Ascending aorta (tissue), 2 donors: ENCODE measurements at places on chromosomes 7 and 10. TPM values are rescaled to one million over a fixed set of nuclear protein-coding genes. Genes with fewer than 3 reads are reported as not detected.

- peaks cover 9% of the 10 kb centered on the region for H3K4me1 ChIP-seq
- no peaks in the 10 kb centered on the region for H3K27me3 ChIP-seq
- no peaks in the 10 kb centered on the region for H3K36me3 ChIP-seq
- H3K27ac ChIP-seq = no peak overlapping the region
- peak overlapping the region; percentile 33 for H3K4me3 ChIP-seq
Observed at GRCh38 chr10:118272149-118272721, 69.9 kb downstream of the FAM204A start.

GRCh38 chr10:132855889-132856288 lies 69.9 kb upstream of the NKX6-2 start:
- H3K27me3 ChIP-seq = no peaks in the 10 kb centered on the region
- H3K4me1 ChIP-seq = no peaks in the 10 kb centered on the region
- DNase-seq = no peak
- H3K27ac ChIP-seq = no peak overlapping the region
- no peaks in the 10 kb centered on the region for H3K36me3 ChIP-seq

GRCh38 chr7:33692956-33693355 lies 212.4 kb upstream of the BMPER start:
- no peaks in the 10 kb centered on the region for H3K36me3 ChIP-seq
- H3K4me3 ChIP-seq = no peak overlapping the region
- H3K4me1 ChIP-seq = no peaks in the 10 kb centered on the region
- no peaks in the 10 kb centered on the region for H3K27me3 ChIP-seq
- no peak overlapping the region for H3K27ac ChIP-seq

DNA sequence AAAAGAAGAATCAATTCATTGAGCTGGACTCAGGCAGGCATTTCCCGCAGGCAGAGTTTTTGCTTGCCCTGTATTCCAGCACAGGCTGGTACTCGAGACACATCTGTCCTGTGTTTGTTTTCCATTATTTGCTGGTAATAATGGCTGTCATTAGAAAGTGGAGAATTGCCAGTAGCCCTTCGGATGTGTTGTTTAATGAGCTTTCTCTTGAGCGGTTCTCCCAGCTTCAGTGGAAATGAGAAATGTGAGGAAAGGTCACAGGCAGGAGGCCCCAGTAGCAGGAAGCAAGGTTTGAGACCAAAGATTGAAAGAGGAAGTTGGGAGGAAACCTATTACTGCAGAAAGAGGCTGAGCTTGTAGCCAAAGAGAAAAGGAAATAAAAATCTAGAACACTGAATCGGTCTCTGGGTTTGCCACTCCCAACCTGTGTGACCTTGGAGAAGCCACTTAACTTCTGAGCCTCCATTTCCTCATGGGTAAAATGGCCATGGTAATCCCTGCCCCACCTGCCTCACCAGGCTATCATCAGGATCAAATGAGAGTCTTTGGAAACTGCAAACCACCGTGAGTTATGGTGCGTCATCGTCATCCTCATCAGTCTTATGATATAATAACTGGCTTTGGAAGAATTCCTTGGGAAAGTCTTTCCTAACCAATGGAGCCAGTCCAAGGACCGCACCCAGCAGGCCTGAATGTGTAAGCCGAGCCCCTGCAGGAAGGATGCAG lies 67.7 kb downstream of the TACR2 start:
- no peaks in the 10 kb centered on the region for H3K27me3 ChIP-seq
- DNase-seq = no peak
- H3K36me3 ChIP-seq = peaks cover 15% of the 10 kb centered on the region
- no peaks in the 10 kb centered on the region for H3K4me1 ChIP-seq
- no peak overlapping the region for H3K4me3 ChIP-seq

DNA sequence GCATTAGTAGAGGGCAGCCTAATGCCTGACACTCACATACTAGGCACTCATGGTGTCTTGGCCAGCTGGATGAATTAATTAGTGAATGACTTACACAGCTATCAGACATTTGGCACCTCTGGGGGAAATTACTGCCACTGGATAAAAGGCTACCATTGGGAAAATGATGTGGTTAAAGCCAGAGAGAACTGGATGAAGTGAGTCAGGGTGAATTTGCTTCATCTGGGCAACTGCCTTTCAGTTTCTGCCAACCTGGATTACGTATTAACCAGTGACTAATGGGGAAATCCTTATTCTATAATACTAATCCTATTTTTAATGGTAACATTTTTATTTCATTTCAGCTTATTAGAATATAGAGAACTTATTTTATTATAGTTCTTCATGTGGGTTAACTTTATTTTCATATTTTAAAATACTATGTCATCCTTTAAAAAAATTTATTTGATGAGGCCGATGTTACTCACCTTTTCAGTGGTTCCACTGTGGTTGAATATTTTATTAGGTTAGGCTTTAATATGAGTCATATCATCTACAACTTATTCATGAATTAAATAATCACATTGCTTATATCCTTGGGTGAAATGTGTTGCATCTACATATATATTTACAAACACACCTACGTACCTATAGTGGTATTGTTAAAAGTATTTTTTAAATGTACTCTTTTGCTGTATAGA lies 85.6 kb upstream of the CAPZA2 start:
- no peaks in the 10 kb centered on the region for H3K4me1 ChIP-seq
- H3K27me3 ChIP-seq = no peaks in the 10 kb centered on the region
- DNase-seq = no peak
- no peaks in the 10 kb centered on the region for H3K36me3 ChIP-seq
- H3K27ac ChIP-seq = peak overlapping the region; percentile 41
- no peak overlapping the region for H3K4me3 ChIP-seq

- peaks cover 30% of the 10 kb centered on the region for H3K4me1 ChIP-seq
- DNase-seq = peak; percentile 88
- H3K36me3 ChIP-seq = no peaks in the 10 kb centered on the region
- H3K27me3 ChIP-seq = no peaks in the 10 kb centered on the region
- peak overlapping the region; percentile 100 for H3K27ac ChIP-seq
- H3K4me3 ChIP-seq = peak overlapping the region; percentile 88
Observed at GRCh38 chr10:102120991-102121738, 997 bp upstream of the LDB1 start.

DNA sequence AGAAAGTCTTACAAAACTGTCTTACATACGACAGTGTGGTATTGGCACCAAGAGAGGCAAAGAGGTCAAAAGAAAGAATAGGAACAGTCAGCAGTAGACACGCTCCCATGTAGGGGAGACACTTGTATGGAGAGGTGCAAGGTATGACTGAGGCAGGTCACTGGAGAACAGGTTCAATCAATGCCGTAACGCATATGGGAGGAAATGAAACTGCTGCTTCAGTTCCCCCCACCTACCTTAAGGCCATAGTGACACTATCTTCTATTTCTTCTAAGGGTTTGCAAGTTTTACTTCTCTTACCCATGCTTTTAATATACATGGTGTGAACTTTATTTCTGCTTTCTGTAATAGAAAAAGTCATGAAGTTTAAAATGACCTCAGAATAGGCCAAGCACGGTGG lies 5.5 kb upstream of the PITRM1 start:
- no peak for DNase-seq
- H3K36me3 ChIP-seq = no peaks in the 10 kb centered on the region
- H3K27ac ChIP-seq = no peak overlapping the region
- no peak overlapping the region for H3K4me3 ChIP-seq
- H3K4me1 ChIP-seq = no peaks in the 10 kb centered on the region

DNA sequence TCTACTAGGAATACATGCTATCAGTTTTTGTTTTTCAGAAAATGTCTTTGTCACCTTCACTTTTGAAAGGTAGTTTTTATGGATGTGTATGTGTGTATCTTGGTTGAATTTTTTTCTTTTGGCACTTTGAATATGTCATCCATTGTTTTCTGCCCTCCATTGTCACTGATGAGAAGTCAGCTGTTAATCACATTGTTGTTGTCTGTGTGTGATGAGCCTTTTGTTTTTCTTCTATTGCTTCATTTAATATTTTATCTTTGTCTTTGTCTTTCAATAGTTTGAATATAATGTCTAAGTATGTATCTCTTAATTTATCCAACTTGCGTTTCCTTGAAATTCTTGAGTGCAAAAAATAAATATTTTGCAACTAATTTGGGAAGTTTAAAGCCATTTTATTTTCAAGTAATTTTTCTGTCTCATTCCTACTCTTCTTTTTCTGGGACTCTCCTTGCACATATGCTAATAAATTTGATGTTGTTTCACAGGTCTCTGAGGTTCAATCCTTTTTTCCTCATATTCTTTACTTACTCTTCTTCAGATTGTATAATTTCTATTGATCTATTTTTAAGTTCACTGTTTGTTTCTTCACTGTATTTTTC lies 546.9 kb upstream of the GHITM start:
- no peaks in the 10 kb centered on the region for H3K4me1 ChIP-seq
- H3K36me3 ChIP-seq = no peaks in the 10 kb centered on the region
- no peaks in the 10 kb centered on the region for H3K27me3 ChIP-seq
- DNase-seq = no peak
- no peak overlapping the region for H3K27ac ChIP-seq

GRCh38 chr7:130351791-130352090 lies 7.1 kb downstream of the CPA5 start:
- peaks cover 7% of the 10 kb centered on the region for H3K4me1 ChIP-seq
- no peaks in the 10 kb centered on the region for H3K27me3 ChIP-seq
- H3K4me3 ChIP-seq = no peak overlapping the region

GRCh38 chr7:139936760-139937310 lies 107.8 kb downstream of the TBXAS1 start:
- no peaks in the 10 kb centered on the region for H3K36me3 ChIP-seq
- no peaks in the 10 kb centered on the region for H3K27me3 ChIP-seq
- H3K27ac ChIP-seq = no peak overlapping the region
- no peaks in the 10 kb centered on the region for H3K4me1 ChIP-seq
- no peak for DNase-seq

DNA sequence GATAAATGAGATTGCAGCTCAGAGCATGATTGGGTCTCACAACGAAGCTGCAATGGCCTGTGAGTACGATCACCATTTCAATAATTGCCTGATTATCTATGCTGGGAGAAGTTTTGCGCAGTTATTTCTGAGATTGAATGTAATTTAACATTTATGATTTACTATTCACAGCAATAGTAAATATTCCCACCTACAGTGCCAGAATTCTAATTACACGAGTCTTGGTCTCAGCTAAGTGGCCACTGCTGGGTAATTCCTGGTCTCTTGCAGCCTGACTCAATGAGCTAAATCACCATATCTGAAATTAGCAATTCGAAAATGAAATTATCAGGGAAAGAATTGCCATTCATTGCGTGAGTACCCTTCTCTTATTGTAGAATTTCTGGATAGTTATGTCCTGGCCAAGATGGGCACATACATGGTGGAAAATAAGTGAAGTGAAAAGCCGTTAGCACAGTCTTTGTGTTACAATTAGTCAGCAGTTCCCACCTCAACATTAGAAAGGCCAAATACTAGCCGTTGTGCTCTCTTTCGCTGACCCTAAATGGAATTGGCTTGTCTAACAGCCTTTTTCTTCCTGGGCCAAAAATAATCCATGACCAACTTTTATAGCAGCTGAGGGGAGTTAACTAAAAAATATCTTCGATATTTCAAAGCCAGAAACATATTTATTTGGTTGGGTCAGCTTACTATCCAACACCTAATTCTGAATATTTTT lies 681.0 kb upstream of the C7orf33 start:
- H3K27me3 ChIP-seq = no peaks in the 10 kb centered on the region
- H3K27ac ChIP-seq = no peak overlapping the region
- H3K36me3 ChIP-seq = no peaks in the 10 kb centered on the region
- H3K4me3 ChIP-seq = no peak overlapping the region

DNA sequence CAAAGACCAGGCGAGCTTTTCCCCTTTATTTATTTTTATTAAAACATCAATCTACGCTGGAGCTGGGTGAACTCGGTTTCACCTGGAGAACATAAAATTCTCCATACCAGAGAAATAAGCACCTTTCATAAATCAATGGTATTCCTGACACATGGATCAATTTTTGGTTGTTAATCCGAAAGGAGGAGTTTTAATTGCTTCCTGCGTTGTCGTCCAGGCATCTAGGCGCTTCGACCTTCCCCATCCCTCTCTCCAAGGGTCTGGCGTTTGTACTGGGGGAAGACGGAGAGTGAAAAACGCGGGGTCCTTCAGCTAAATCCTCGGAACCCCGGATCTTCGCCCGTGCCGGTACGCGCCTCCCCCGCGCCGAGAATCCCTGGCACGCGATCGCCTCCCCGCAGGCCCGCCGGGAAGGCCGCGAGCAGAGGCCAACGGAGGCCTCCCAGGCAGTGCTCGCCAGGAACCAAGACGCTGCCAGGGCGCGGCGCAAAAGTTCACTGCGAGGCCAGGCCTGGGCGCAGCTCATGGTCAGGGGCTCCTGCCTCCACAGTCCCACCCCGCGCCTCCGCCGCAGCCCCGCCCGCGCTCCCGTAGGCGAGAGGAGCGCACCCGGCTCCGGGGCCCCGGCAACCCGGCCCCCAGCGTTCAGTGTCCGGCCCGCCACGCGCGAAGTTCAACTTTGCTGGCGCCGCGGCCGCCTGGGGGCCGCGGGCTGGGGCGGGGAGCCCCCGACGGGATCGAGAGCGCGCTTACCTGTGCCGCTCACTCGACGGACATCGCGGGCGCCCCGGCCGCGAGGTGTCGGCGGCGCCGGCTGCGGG lies 8.3 kb upstream of the EBF3 start:
- no peak overlapping the region for H3K27ac ChIP-seq
- peaks cover 29% of the 10 kb centered on the region for H3K27me3 ChIP-seq
- H3K4me1 ChIP-seq = peaks cover 19% of the 10 kb centered on the region
- DNase-seq = no peak
- no peaks in the 10 kb centered on the region for H3K36me3 ChIP-seq
- H3K4me3 ChIP-seq = no peak overlapping the region

DNA sequence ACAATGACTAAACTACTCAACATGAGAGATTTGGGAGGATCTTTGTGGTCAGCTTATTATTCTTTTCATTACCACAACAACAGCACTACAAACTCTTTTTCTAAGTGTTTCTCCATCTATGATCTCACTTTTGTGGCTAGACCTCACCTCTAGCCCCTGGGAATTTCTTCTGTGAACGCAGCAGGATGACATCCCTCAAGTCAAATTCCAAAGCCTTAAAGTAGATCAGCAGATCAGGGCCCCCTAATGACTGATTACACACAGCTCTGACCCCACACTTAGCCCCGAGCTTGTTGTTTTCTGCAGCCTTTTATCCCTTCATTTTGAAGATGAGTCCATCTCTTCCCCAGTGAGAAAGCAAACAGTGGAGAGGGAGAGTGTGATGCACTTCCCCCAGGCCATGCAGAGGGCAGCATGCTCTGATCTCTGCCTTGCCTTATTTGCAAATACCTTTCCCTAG lies 27.3 kb downstream of the TFAM start:
- H3K36me3 ChIP-seq = no peaks in the 10 kb centered on the region
- no peak overlapping the region for H3K27ac ChIP-seq
- H3K4me3 ChIP-seq = no peak overlapping the region
- no peaks in the 10 kb centered on the region for H3K4me1 ChIP-seq

DNA sequence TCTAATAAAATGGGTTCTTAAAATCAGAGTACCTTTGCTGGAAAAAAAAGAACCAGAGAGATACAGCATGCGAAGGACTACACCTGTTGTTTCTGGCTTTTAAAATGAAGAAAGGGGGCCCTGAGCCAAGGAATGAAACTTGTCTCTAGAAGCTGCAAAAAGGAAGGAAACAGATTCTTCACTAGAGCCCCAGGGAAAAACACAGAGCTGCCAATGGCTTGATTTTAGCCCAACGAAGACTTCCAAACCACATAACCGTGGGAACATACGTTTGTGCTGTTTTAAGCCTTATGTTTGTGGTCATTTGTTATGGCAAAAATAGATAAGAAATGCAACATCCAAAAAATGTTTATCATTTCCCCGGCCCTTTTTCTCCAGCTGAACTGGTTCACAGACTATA lies 780.0 kb downstream of the SORCS1 start:
- H3K27ac ChIP-seq = no peak overlapping the region
- no peaks in the 10 kb centered on the region for H3K27me3 ChIP-seq
- H3K4me3 ChIP-seq = no peak overlapping the region
- H3K4me1 ChIP-seq = no peaks in the 10 kb centered on the region
- no peaks in the 10 kb centered on the region for H3K36me3 ChIP-seq
- no peak for DNase-seq

The LEP gene
- not detected for total RNA-seq

The SUN3 gene
- not detected for total RNA-seq

The SNX13 gene
- total RNA-seq = 26.2 TPM

The CRYGN gene
- not detected for total RNA-seq

The UCN3 gene
- total RNA-seq = not detected

The FGL2 gene
- 77.9 TPM for total RNA-seq

The PRSS37 gene
- total RNA-seq = not detected

The LRRC4 gene
- total RNA-seq = 0.43 TPM
